ENCODE measurements at places on chromosomes 6 and 20. TPM values are rescaled to one million over a fixed set of nuclear protein-coding genes. Genes with fewer than 3 reads are reported as not detected.
A peak's percentile ranks its signal among the peaks of the same experiment; 100 is the strongest.

GRCh38 chr6:108862479-108863191 is 14.4 kb downstream of the ARMC2 start:
- DNase-seq: no peak

Gene CST7
- total RNA-seq: not detected

Gene SLC18B1
- 17.7 TPM for total RNA-seq

Gene FAM209B
- total RNA-seq: not detected

DNA sequence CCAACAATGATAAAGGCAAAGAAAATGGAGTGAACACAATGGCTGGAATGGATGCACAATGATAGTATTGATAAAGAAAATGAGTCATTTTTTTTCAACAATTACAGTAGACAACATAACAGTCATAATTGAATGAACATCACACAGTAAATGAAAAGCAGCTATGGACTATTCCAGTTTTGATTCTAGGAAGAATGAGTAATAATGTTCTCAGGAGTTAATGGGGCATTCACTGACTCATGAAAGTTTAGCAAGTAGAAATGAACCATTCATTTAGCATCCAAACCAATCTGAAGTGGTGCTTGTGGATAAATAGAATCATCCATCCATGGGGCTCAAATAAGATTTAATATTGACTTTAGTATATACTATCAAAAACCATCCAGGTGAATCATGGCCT is 1029.5 kb upstream of the GJE1 start:
- DNase-seq: no peak

GRCh38 chr20:32819992-32820697 is 391 bp downstream of the MAPRE1 start:
- peak; percentile 29 for DNase-seq

DNA sequence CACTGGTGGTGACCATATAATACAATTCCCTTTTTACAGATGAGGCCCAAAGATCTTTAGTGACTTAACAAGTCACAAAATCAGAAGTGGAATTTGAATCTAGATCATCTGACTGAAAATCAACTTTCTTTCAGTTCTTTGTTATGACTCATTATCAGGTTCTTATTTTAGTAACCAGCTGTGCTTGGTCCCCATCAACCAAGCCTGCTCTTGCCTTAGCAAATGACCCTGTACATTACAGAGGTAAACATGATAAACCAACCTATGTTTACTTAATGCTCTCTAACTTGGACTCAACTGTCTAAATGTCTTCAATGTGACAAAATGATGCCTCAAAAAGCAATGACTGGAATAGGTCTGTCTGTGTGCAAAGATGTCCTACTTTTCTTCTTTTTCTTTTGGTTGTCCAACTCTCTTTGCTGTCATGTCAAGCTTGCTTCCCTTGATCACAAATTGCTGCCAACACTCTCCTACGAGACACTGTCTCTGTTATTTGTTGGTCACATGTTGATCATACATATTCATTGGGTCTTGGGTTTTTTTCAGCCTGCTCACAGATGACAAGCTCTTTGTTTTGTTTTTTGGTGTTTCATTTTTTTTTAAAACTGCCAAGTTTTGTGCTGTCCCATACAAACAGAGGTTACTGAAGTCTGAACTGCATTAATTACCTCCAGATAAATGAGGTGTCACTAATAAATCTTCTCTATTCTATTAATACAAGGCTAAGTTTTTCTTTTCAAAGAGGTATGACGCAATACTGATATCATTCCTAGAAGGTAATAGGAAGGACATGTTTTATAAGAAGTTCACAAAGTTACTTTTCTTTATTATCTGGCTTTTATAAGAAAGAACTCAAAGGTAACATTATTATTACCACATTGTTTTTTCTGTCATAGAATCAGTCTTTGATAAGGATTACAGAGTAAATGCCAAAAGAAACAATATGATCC is 62.2 kb upstream of the PLN start:
- no peak for DNase-seq

- DNase-seq: no peak
Measured at GRCh38 chr20:5719861-5720403, 30.3 kb upstream of the SHLD1 start.

- DNase-seq: no peak
Measured at GRCh38 chr20:55586610-55587009, 418.7 kb downstream of the CBLN4 start.

Gene MUCL3
- not detected for total RNA-seq

Gene TFAP2D
- not detected for total RNA-seq

Gene STX11
- 2.7 TPM for total RNA-seq

DNA sequence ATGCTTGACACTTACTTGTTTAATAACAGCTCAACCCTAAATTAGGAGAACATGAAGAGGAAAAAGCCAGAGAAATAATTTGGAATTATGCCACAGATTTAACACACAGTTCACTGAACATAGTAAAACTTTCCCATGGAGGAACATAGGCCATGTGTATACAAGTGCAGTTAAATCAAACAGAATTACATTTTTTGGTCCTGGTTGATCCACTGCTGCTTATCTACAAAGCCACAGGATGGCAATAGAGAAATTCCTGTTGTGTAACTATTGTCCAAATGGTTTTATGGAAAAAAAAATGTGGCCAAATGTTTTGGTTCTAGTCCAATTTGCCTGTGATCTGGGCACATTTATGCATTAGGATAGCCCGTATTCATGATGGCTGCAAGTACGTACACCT is 136.8 kb downstream of the ALDH8A1 start:
- DNase-seq: no peak

Gene IL22RA2
- not detected for total RNA-seq

Gene APOM
- total RNA-seq: 0.69 TPM

Gene ZNF337
- total RNA-seq: 23.3 TPM

GRCh38 chr6:168221000-168221399 is 98.6 kb downstream of the DACT2 start:
- DNase-seq: no peak

- DNase-seq: no peak
Measured at GRCh38 chr6:150176152-150176551, 33.3 kb downstream of the PPP1R14C start.

DNA sequence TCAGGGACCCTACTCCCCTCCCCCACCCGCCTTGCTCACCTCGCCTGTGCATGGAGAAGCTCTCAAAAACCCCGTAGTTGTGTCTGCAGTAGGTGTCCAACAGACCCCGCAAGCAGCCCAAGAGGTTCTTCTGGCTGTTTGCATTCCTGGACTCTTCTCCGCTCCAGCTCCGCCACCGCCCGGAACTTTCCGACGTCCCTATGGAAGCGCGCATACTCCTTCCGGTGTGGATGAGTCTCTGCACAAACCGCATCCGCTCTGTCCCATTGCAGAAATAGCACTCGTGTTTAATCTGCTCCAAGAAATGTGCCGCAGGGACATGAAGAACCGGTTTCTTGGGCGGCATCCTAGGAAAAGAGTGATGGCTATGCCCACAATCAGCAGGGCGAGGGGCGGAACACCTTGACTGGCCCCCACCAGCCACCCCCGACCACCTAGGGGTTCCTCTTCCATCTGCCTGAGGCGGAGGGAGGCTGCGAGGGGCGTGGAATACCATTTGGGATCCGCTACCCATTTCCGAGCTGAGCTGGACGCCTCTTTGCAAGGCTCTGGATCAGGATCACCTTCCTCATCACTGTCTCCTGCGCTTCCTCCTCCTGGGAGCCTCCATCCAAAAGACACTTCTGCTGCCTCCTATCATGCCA is 20.2 kb downstream of the HLA-DRA start:
- DNase-seq: no peak

DNA sequence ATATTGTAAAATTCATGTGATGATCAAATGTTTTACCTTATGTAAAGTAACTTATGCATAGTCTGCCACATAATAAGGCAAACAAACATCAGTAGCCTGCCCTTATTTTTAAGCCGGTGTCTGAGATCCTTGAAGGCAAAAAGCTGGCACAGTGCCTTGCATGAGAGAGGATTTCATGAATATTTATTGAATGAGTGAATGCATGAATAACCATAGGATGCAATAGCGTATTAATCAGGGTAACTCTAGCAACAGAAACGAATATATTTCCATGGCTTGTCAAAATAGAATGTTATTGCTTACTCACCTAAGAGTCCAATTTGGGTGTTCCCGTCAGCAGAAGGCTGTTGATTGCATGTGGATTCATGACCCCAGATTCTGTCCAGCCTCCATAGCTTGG is 34.9 kb downstream of the BTBD3 start:
- no peak for DNase-seq

DNA sequence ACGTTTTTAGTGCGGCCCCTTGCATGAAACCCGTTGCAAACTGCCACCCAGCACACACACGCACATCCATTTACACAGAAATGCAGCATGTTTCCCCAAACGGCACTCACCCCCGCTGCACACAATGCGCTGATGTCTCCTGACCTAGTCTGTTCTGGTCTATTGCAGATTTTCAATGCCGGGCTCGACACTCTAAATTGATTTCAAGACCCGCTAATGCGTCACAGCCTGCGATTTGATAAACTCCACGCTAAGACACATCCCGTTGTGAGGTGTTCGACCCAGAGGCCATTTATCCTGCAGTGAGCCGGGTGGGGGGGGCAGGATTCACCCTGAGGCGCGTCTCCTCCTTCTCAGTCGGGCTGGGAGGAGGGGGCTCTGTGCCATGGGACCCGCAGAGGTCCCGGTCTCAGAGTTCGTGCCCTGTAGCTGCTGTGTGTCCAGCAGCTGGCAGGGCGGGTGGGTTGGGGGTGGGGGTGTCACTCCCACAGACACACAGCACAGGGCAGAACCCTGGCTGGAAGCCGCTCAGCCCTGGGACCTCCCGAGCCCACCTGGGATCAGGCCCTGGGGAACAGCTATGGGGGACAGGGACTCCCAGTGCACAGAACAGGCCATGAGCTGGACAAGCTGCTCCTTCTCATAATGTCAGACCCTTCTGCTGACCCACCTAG is 367.9 kb downstream of the PREX1 start:
- no peak for DNase-seq

DNA sequence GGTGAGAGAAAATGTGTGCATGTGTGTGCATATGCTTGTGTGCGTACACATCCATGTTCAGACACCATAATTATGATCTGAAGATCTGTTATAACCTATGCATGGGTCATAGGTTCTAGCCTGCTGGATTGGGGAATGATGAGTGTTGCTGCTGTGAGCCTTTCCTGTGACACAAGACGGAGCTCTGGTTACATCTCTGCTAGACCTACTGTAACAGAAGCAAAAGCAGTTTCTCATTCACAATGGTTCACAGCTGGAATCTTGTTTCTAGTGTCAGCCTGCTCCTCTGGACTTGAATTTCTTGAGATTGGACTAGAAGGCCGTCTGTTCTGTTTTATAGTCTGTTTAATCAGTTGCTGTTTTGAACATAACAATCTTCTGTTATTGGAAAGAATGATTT is 40.1 kb downstream of the DEFB114 start:
- DNase-seq: no peak

DNA sequence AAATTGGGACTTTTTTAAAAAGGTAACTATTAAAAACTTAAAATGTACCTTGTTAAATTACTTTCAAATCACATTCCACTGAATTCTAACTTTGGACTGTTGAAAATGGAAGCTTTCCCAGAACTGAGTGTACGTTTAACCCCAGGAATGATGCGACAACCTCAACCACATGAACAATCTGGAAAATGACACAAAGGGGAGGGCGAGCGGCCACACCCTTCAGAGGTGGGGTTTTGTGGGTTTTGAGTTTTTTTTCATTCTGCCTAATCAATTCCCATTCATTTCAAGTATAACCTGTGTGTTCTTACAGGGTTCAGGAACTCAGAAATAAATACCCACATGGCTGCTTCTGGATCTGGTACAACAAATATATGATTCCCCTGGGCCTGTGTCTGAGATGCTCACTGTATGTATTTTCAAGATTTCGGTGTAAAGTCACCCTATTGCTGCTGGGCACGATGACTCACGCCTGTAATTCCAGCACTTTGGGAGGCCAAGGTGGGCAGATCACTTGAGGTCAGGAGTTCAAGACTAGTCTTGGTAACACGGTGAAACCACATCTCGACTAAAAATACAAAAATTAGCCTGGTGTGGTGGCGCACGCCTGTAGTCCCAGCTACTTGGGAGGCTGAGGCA is 21.6 kb downstream of the CNKSR3 start:
- DNase-seq: no peak

DNA sequence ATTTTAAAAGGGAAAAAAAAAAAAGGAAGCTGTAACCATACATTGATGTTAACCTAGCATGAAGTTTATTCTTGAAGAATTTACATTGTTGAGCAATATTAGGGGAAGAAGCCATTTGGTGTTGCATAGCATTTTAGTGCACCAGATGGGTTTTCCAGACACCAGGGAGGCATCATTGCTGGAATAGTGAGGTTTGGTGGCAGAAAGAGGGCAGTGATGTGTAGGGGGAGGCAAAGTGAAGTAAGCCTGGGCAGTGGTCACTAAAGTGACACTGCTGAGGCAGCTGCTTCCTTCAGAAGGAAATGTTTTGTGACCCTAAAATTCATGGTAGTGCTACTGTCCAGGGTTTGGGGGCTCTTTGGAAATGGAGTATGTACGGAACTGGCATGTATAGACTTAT is 2.6 kb downstream of the TOMM6 start:
- DNase-seq: no peak

- DNase-seq: peak; percentile 55
Measured at GRCh38 chr6:110325197-110325596, 33.0 kb downstream of the METTL24 start.

DNA sequence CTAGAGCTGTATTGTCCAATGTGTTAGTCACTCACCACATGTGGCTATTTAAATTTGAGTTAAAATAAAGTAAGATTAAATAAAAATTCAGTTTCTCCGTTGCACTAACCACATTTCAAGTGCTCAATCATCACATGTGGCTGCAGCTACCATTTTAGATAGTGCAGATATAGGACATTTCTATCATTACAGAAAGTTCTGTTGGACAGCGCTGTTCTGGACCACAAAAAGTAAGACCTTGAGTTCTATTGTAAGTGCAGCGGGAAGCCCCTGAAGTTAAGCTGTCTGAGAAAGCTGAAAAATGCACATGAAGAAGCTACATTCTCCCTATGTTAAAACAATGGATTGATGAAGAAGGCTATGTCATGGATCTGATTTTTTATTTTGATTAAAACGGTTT is 1.1 kb downstream of the ORC3 start:
- DNase-seq: no peak

DNA sequence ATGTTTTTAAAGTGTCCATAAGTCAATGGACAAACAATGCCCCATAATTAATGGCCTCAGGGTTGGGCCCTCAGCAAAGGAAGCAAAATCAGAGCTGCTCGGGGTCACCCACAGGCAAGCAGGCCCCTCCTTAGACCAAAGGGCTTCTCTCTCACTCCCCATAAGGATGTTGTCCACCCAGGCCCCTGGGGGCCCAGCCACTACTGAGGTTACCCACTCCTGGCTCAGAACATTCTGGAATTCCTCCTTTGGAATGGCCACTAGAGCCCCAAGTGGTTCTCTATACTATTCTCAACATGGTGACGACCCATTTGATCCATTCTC is 50.9 kb downstream of the BANF2 start:
- no peak for DNase-seq
